ENCODE measurements at places on chromosomes 4 and X. TPM values are rescaled to one million over a fixed set of nuclear protein-coding genes. Genes with fewer than 3 reads are reported as not detected.

DNA sequence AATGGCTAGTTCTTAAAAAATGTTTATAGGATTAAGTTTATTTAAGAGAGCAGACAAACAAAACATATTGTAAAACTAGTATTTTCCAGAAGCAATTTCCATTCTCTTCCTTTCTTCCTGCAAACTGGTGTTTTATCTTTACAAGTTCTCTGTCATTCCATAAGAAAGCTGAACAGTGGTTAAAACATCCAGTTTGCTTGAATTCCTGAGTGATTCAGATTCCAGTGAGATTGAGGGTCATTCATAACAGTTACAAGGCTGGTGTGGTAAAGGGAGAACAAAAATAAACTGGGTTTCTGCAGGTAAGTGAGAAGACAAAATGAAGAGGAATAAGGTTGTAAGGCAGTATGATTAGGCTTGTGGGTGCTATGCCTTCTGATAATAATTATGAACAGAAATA lies 544.8 kb upstream of the DIPK2B start:
- no peak for ATAC-seq

The CXCL9 gene
- total RNA-seq: 0.13 TPM

- peak; percentile 43 for ATAC-seq
These were observed 42.3 kb upstream of the SRD5A3 start for GRCh38 chr4:55303760-55304165.

DNA sequence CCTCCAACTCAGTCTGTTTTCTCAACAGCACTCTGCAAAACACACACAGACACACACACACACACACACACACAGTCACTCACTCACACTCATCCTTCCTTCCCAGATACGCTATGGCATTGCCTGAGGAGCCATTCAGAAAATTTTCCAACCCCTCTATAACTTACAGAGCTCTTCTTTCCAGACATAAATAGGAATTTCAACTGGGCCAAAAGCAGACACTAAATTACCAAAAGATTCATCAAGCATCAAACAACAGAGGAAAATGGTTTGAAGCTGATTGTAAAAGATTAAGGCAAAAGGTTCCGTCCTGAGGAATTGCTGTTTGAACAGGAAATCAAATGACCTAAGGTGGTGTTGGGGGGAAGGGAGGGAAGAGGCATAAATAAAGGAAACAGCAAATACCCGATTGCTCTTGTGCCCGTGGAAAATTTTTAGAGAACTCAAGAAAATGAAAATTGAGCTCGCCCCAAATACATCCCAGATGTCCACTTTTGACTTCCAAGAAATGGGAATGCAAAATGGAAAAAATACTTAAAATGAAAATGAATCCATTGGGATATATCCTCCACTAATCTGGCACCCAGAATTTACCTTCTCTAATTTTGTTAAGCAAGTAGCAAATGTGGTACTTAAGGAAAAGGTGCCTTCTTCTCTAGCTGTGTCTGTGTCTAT lies 183.6 kb downstream of the QDPR start:
- no peak for ATAC-seq

DNA sequence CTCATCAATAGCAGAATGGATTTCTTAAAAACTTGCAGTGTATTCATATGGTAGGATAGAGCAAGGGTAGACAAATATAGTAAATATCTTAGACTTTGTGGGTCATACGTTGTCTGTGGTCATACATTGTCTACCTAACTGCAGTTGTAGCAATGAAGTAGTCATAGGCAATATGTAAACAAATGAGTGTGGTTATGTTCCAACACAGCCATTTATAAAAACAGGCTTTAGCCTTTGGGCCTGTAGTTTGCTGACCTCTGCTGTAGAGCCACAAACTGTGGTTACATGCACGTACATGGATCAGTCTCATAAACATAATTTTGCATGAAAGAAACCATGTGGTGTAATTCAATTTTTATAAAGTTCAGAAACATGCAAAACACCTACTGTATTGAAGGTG lies 98.9 kb downstream of the LARP1B start:
- no peak for ATAC-seq

- ATAC-seq: no peak
These were observed 64.0 kb upstream of the CLDN34 start for GRCh38 chrX:9903146-9903545.

DNA sequence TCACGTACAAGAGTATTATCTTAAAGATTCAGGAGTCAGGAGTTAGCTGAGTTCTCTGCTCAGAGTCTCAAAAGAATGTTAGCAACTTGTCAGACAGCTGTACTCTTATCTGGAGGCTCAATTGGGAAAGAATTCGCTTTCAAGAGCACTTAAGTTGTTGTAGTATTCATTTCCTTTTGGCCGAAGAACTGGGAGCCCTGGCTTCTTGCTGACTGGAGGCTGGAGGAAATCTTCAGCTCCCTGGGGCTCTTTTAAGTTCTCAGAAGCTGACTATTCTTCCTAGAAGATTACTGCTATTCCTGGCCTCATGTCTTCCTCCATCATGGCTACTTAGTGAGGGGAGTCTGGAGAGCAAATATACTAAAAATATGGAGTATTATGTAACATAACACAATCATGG lies 587.2 kb downstream of the EPHA5 start:
- no peak for ATAC-seq

GRCh38 chr4:8275548-8275910 lies 6.0 kb downstream of the HTRA3 start:
- ATAC-seq: no peak

GRCh38 chrX:120310861-120311726 lies at the start of gene TMEM255A:
TSS of gene TMEM255A (minus strand) at chrX:120311461. CDS start at chrX:120311309, 152 bp downstream.
- peak; percentile 42 for ATAC-seq

The TASL gene
- total RNA-seq: 0.46 TPM

The DCLK2 gene
- 17.1 TPM for total RNA-seq

DNA sequence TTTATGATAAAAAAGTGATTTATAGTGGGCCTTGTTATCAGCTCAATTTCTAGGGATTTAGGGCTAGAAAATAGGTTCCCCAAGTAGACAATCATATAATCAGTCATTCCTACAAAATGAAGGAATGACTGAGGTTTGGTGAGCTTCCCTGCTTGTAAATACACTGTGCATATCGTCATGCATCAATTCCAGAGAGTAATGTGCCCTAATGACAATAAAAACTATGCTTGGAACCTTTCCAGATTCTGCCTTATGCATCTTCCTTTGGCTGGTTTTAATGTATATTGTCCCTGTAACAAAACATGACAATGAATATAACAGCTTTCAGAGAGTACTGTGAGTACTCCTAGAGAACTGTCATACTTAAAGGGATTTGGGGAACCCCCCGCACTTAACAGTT lies 1310.9 kb downstream of the PCDH7 start:
- ATAC-seq: no peak

The HSD17B13 gene
- 0.54 TPM for total RNA-seq

DNA sequence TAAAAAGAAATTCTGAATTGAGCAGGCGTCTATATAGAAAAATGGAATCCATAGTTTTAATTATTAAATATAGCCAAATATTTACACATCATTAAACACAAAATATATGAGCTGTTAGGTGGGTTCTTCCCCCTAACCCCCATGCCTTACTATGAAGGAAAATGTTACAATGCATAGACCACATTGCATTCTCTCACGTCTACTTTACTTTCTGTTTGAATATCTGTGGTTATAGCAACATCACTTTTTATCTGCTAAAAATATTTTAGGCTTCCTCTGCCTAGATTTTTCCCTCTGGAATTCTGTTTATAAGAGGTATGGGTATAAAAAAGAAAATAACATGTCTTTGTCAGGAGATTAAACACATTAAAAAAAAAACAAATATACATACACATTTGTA lies 73.1 kb downstream of the MAML3 start:
- ATAC-seq: no peak

DNA sequence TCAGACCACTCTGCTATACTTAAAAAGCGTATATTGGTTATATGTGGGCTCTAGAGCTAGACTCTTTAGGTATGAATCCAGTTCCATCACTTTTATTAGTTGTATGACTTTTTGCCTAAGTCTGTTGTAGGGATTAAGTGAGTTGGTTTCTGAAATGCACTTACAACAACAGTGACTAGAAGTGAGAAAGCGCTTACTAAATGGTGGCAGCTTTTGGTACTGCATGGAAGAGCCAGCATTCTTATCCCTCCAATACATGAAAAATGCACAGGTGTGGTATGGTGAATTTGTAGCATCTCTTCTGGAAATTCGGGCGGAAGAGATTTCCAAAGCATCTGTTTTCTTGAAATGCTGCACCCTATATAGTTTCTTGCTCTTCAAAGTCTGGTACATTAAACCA lies 117.1 kb downstream of the SPANXA1 start:
- ATAC-seq: no peak

The CT83 gene
- total RNA-seq: not detected

DNA sequence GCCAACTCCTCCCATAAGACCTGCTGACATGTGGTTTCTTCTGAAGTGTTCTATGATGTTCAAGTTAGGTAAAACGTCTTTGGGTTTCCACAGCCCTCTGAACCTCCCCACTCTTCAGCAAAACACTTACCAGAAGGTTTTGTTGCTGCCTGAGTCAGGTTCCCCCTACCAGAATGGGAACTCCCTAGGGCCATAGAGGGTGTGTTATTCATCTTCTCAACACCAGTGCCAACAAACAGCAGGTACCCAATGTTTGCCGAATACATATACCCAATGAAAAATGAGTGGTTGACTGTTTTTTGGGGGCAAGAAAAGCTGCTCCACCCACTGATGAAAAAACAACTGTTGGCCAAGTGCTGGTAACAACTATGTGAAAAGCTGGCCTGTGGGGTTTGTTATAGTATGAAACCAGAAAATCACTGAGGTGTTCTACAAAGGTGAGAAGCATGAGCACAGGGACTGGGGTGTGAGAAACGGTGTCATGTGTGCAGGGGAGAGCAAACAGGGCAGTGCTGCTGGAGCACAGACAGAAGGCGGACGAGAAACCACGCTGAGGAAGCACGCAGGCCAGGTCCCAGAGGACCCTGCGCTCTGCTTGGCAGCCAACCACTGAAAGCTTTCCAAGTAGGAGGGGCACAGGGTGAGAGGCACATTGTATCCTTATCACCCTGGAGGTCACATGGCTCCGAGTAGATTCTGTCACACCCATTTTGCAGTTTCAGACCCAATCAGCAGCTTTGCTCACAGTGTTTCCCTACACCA lies 28.8 kb downstream of the ATP8A1 start:
- ATAC-seq: peak; percentile 86

GRCh38 chrX:114006664-114007063 lies 577.2 kb upstream of the HTR2C start:
- ATAC-seq: no peak

- no peak for ATAC-seq
These were observed 26.9 kb downstream of the UTP14A start for GRCh38 chrX:129932821-129933321.

The PRDM5 gene
- total RNA-seq: 33.9 TPM

DNA sequence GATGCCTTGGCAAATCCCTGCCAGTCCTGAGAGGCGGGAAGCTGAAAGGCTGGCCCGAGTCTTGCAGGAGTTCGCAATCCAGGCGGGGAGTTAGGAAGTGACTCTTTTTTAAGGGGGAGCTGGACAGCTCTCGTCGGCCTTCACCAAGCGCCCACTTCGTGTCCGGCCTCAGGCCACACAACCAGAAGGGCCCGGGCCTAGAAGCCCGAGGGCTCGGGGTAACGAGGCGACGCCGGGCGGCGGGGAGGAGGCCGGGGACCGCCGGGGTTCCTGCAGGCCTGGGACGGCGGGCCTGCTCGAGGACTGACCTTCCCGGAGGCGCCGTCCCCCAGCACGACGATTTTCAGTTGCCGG lies 395 bp downstream of the RAB28 start:
- ATAC-seq: peak; percentile 59

DNA sequence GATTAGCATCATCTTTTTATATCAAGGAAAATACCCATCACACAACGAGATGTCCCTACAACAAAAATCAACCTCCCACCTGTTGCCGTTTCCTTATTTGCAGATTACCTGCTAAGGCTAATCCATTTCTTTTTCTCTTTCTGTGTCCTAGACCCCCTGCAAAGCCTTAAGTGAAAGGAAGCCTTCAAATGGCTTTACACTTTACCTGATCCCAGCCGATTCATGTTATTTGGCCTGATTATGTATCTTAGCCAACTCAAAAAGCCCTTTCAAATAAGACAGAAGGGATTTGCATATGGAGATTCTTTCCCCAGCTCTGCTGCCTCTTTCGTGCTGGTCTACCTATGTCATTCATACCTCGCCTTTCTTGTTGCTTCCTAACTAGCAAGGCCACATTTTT lies 14.4 kb downstream of the ABCG2 start:
- no peak for ATAC-seq

GRCh38 chr4:48445704-48446103 lies 37.4 kb upstream of the SLC10A4 start:
- no peak for ATAC-seq

- no peak for ATAC-seq
These were observed 232.7 kb upstream of the NR3C2 start for GRCh38 chr4:148674876-148675275.

The MFAP3L gene
- 9.3 TPM for total RNA-seq

- ATAC-seq: no peak
These were observed 59.5 kb downstream of the MTM1 start for GRCh38 chrX:150627957-150628356.

GRCh38 chr4:58368221-58368620 lies 1258.0 kb upstream of the IGFBP7 start:
- ATAC-seq: no peak

- ATAC-seq: no peak
These were observed 14.2 kb downstream of the LRP2BP start for GRCh38 chr4:185381288-185382196.

The DIPK2B gene
- 13.4 TPM for total RNA-seq

The VCX3A gene
- not detected for total RNA-seq

GRCh38 chrX:12241026-12241425 lies 102.8 kb downstream of the FRMPD4 start:
- ATAC-seq: no peak

The LNX1 gene
- 3.9 TPM for total RNA-seq

The MAB21L2 gene
- total RNA-seq: 2.6 TPM

- no peak for ATAC-seq
These were observed 147.4 kb downstream of the LDB2 start for GRCh38 chr4:16750882-16751642.

The FANCB gene
- 0.67 TPM for total RNA-seq

DNA sequence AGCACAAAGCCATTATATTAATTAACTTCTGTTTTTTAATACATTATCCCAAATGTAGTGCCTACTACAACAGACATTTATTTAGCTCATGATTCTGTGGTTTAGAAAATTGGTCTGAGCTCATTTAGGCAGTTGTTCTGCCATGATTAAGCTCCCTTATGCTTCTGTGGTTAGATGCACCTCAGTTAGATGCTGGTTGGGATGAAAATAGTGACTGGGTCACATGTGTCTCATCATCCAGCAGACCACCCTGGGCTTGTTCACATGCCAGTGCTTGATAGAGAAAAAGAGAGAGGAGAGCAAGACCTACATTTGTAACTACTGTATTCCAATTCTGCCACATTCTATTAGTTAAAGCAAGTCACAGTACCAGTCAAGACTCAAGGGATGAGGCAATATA lies 376.4 kb upstream of the GNPDA2 start:
- no peak for ATAC-seq

DNA sequence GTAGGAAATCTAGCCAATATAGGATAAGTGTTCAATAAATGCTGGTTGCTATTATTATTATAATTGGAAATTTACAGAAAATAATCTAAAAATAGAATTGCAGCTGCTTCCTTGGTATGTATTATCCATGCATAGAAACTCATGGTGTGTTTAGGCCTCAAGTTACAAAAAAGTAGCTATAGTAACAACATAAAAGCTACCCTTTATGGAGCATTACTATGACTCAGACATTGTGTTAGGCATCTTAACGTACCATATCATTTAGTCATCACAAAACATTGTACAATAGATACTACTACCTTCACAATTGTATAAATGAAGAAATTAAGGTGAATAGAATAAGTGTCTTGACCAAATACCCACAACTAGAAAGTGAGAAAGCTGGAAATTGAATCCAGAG lies 126.9 kb upstream of the NRK start:
- ATAC-seq: no peak

- peak; percentile 84 for ATAC-seq
These were observed at the start of gene HDAC8 for GRCh38 chrX:72572248-72573157. TSS of gene HDAC8 (minus strand) at chrX:72572843. CDS start at chrX:72572761, 82 bp downstream.

Data from gastroesophageal sphincter (tissue), 4 donors.